ENCODE measurements at places on chromosomes 6 and 20.

- DNase-seq = no peak
These were observed 47.0 kb upstream of the EEF1E1 start for GRCh38 chr6:8149350-8149749.

GRCh38 chr6:7787137-7787608 is 61.3 kb downstream of the BMP6 start:
- no peak for DNase-seq

GRCh38 chr20:47330071-47330470 is 26.4 kb downstream of the ZMYND8 start:
- no peak for DNase-seq

DNA sequence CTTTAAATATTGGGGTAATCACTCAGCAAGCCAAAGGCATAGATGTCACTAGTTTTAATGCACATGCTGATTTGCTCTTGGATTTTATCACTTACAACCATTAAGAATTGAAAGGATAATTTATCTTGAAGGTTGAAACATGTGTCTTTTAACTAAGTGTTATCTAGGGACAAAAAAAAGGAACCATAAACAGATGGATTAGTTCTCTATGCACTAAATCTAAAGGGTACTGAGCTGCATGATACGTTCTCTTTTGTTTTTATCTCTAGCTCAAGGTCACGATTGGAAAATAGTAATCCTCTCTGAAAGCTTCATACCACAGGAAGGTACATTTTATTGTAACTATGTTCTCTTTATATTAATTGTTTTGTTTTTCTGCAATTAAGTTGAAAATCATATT is 1426.6 kb downstream of the GRIK2 start:
- DNase-seq = no peak

- DNase-seq = no peak
These were observed 550.6 kb downstream of the PTPRT start for GRCh38 chr20:42639140-42639539.

DNA sequence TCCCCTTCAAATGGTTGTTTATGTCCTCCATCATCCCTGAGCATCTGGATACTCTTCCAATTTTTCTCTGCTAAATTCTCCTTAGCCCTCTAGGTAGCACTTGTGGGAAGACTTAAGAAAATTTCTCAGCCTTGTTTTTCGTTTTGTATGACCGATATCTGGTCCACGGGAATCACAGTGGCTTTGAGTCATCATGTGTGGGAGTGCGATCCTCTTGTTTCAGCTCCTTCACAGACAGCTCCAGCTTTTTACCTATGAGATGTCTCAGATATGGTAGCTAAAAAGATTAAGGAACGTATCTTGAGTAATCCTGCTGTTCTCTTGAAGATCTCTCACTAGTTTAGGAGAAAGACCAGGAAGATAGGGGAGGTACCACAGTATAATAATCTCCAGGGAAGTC is 196.1 kb downstream of the GRM1 start:
- no peak for DNase-seq

GRCh38 chr6:15374119-15374518 is 128.2 kb downstream of the JARID2 start:
- DNase-seq = no peak

DNA sequence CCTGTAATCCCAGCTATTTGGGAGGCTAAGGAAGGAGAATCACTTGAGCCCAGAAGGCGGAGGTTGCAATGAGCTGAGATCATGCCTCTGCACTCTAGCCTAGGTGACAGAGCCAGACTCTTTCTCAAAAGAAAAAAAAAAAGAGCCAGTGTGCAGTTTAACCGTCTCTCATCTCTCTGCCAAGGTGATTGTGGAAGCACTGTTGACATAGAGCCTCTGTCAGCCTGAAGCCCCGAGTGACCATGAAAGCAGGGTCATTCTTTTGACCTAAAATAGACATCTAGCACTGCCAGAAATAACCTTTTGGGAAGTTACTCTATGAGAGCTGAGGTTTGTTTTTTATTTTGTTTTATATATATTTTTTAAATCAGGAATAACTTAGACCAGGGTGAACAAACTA is 7.4 kb downstream of the DEFB127 start:
- DNase-seq = no peak

- DNase-seq = no peak
These were observed 33.7 kb downstream of the MTHFD1L start for GRCh38 chr6:150899231-150899630.

- no peak for DNase-seq
These were observed 191.9 kb downstream of the MOXD1 start for GRCh38 chr6:132209351-132209750.

- no peak for DNase-seq
These were observed 32.6 kb downstream of the MDFI start for GRCh38 chr6:41670703-41671360.

DNA sequence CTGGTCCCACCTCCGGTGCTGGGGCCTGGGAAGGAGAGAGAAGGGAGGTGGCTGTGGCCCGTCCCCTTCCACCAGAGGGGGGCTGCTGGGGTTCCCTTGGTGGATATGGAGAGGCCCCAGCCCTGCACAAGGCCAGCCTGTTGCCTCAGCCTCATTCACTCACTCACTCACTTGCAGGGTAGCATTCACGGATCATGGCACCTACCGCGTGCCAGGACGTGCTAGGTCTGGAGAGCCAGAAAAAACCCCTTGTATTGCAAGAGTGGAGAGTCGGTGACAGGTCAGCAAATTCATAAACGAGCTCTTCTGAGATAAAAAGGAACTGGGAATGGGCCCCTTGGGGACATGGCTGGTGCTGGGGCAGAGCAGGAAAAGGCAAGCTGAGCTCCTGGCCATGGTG is 6.4 kb upstream of the ZBTB46 start:
- no peak for DNase-seq

- DNase-seq = peak; percentile 28
These were observed 621 bp downstream of the GPR63 start for GRCh38 chr6:96836631-96837080.

DNA sequence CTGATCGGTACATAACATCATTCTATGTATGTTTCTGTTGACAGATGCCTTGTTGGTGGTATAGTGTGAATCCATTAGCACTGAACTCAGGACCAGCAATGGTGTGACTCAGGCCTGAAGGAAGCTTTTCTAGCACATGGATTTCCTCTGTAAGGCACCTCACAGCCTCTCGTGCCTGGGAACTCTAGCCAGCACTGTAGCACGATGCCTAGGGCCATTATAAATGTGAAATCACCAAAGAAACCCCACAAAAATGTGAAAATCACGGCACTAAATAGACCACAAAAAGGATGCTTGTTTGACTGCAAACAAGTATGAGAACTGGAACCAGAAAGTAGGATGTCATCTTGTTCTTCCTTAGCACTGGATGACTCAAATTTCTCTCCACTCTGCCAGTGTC is 63.7 kb upstream of the NKX2-2 start:
- no peak for DNase-seq

GRCh38 chr6:82651845-82652335 is 288.3 kb downstream of the TPBG start:
- DNase-seq = no peak

DNA sequence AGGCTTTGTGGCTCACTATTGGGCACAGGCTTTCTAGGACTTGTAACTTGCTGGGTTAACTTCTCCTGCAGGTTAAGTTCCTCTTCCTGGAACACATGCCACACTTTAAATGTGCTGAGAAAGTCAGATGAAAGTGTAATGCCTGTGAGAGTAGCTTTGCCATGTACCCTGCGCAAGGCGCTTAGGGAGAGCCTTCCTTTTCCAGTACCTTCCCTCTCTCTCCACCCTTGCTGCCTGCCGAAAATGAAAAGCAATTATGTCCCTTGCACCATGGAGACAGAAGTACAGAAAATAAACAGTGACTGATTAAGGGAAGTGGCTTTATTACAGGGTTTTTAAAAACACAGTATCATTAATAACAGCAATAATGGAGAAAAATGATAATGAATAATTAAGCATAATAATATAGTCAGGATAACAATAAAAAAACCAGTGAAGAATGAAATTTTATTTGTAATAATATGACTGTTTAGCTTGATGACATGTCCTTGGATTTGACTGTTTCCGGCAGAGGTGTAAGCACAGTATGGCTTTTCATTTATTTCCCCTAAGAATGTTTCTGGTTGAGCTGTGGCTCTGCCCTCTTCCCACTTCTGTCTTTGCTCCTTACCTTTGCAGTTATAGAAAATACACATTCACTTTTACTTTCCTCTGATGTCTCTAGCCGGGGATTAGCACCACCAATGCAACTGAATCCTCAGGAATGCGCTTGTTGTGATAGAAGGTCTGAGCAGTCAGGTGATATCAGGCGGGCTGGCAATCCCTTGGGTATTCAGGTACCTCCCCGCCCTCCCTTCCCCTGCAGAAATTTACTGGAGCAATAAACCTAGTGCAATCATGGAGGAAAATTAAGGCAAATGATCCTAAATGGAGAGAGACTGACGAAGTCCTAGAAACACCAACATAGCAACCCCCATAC is 472.3 kb upstream of the CITED2 start:
- no peak for DNase-seq

- DNase-seq = no peak
These were observed 161.3 kb upstream of the PHACTR1 start for GRCh38 chr6:12555267-12555666.

DNA sequence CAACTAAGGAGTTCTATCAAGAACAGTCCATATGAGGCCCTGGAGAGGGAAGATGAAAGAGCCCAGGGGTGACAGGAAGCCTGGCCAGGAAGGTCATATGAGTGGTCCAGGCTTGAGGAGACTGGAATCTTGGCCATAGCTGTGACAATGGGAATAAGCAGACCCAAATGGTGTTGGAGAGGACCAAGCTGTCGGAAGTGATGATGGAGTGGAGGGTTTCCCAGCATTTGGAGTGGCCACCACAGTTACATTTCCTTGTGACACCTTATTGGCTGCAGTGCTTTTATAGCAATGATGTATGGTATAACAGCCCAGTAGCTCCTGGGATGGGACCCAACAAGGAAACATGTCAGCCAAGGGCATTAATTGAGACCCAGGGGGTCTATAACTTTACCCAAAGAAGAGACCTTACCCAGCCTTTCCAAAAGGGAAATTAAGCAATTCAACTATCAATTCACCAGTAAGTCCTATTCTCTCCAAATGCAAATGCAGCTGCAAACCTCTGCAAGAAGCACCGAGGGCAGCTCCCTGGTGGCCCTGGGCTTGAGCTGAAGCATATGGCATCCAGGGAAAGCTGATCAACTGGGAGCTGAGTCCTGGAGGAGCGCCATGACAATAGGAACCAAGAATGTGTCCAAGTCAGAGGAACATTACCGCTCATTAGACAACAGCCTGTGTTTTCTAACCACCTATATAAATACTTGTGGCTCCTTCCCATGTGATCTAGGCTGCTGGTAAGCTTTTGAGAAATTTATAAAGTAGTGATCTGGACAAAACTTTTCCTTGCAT is 219.4 kb downstream of the SOD2 start:
- no peak for DNase-seq

All from stimulated activated CD8-positive, alpha-beta memory T cell treated with anti-CD3 and anti-CD28 coated beads, Interleukin-4, amount 100 ng/mL, for 48 hours (primary cell).